ENCODE measurements at places on chromosomes 12 and 14. TPM values are rescaled to one million over a fixed set of nuclear protein-coding genes. Genes with fewer than 3 reads are reported as not detected.

DNA sequence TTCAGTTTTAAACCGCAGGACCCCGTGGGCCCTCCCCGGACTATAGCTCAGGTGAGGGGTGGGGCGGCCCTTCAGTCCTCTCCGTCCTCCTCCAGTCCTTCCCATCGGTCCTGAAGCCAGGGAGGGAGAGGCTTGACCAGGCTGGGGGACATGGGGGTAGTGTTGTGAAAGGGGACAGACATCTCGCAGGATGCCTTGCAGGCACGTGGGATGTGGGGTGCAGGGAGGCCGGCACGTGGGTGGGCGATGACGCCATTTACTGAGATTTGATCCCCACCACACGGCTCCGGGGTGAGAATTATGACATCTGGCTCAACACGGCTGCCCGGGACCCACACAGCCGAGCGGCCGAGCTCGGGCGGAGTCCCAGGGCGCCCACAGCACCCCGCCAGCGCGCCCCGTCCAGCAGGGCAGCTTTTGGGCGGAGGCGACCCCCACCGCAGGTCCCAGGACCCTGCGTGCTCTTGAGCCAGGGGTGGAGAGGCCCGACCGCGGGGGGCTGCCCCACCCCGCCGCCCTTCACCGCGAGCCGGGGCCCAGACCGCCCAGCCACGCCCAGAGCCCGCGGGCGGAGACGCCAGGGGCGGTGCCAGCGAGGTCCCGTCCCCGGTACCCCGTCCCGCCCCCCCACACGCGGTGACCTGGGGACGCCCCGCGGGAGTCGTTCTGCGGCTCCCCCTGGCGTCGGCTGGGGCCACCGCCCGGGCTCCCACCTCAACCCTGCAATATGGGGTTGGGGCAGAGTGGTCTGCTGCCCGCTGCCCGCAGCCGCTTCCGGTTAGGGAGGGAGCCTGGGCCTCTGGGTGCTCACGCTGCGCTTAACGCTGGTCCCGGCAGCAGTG, 3.3 kb upstream of the EXOC3L4 start:
- no peak for DNase-seq

DNA sequence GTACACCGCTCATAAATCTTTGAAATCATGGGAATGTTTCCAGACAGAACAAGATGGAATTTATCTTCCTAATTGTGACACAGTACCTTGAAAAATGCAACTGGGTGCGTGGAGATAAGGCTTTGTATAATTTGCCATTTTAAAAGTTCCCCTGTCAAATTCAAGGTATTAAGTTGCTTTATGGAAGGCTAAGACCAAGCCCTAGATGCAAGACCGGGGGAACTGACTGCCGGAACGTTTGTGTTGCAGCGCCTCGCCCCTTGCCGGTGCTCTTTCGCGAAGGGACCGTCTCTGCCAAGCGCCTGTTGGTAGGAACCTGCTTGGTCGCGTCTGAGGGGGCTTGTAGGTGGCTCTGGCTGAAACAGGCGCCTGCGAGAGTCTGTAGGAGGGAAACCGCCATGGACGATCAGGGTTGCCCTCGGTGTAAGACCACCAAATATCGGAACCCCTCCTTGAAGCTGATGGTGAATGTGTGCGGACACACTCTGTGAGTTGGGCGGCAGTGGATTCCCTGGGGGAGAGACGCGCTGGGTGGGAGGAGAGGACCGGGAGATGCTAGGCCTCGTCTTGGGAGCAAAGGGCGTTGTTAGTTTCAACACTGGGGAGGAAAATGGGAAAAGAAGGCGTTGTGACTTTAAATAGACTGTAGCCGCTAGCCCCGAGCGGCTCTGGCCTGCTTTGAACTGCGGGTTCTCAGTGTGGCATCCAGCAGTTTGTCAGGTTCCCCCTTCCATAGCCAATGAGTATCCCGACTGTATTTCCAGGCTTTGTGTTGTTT, at the start of gene MNAT1:
Gene MNAT1, plus strand, starts transcription at position 297 of the 778 bp plus-strand sequence. Its CDS starts 102 bp downstream, at position 399.
- peak; percentile 84 for DNase-seq

GRCh38 chr12:108017472-108018057, 111.5 kb upstream of the WSCD2 start:
- no peak for DNase-seq

DNA sequence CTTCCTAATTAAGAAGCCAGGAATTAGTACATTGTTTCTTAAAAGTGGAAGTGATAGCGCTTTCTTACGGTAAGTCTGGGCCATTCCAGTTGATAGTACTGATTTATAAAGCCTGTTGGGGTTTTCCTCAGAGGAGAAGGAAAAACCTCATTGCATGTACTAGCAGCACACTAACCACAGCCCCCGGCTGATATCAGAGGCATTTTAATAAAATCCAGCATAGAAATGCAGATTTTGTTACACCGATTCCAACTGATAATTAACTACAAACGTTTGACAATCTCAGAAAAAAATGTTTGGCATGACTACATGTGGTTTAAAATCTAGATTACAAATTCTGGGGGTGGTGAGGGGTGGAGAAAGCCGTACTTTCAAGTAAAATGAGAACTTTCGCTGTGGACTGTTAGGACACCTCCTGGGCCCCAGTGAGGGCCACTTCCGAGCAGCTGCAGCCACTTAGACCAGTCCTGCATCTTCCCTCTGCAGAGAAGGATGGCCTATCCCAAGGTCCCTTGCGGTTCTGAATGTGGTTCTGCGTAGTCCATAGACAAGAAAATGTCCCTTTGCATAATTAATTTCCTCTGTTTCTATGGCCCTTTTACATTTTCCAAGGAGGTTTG, 374.4 kb downstream of the NUAK1 start:
- DNase-seq = no peak

GRCh38 chr12:121326996-121327674, 25.1 kb downstream of the ANAPC5 start:
- no peak for DNase-seq

Gene TSHR
- not detected for total RNA-seq

Gene GPRC5D
- not detected for total RNA-seq

DNA sequence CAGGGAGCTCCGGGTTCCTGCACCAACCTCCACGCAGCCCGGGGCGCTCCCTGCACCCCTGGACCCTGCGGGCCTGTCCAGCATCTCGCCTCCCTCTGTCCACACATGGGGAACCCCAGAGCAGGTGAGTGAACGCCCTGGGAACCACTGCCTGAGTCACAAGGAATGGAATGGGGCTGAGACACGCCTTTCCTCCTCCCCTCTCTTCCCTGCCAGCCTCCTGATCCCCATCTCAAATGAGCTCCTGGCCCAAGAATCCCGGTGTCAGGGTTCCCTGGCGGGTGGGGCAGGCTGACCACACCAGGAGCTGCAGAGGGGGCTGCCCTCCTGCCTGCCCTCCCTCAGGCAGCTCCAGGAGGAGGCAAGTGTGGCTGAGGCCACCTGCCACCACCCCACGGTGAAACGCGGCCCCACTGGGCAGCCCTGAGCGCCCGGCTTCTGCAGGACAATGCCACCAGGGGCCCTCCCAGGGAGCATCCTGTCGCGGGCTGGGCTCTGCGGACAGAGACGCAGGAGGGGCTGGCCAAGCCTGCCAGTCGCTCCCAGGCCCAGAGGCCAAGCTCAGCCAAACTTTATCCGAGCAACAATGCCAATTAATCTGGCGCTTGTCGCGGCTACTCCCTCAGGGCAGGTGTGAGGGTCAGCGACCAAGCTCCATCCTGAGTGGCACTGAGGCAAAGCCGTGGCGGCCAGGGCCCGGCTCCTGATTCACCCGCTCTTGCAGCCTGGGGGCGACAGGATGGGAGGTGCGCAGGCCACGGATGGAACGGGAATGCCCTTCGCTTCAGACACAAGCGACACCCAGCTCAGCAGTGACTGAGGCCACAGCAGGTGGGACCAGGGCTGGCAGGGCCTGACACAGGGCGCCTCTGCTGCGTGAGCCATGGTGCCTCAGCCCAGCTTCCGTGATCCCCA, 44.3 kb downstream of the GALNT9 start:
- DNase-seq = no peak

- no peak for DNase-seq
Measured at GRCh38 chr12:41264281-41264680, 76.2 kb downstream of the PDZRN4 start.

DNA sequence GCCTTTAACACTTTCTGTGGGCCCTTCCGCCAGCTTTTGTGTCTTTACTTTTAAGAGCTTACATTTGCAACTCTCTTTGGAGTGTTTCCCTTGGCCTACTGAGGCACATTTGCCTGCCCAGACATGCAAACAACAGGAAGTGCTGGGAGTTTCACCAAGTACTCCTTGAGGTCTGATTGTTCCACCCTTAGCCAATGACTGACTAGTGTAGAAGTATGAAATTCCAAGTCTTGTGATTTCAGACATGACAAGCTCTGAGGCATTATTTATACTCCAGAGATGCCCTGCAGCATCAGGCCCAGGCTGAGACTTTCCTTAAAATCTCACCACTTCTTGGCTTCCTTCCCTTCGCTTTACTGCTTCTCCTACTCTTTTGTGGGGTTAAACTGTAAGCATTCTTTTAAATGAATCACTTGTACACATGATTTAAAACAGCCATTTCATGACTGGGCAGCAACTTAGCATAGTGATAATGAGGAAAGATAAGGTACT, 174.1 kb downstream of the SLC6A15 start:
- DNase-seq = no peak

Gene FKBP11
- 5.5 TPM for total RNA-seq

Gene NPC2
- total RNA-seq = 116 TPM

Gene FGF23
- total RNA-seq = 0.46 TPM

GRCh38 chr12:67884596-67884995, 104.7 kb upstream of the IFNG-AS1 start:
- DNase-seq = no peak

Gene UNC79
- total RNA-seq = 0.51 TPM

GRCh38 chr12:91562476-91562875, 379.9 kb upstream of the DCN start:
- no peak for DNase-seq

GRCh38 chr14:58898655-58899316, 261.0 kb downstream of the DACT1 start:
- no peak for DNase-seq

DNA sequence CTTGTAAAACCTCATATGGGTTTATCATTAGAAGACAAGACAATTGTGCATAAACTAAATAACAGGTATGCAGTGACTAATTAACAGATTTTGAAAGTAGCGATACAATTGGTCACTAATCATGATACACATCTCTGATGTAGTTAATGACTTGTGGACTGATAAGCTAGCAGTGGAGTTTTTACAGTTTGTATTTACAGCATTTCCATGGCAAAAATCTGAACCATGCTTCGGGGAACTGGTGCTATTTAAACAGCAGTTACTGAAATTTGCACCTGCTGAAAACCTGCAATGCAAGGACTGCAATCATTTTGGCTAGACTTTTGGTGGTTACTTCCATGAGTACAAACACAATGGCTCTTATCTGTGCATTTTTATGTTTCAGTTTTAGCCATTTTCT, 471.2 kb downstream of the RERGL start:
- no peak for DNase-seq

GRCh38 chr14:65015391-65015790, 28.7 kb downstream of the FNTB start:
- no peak for DNase-seq

Gene FAM90A1
- not detected for total RNA-seq

DNA sequence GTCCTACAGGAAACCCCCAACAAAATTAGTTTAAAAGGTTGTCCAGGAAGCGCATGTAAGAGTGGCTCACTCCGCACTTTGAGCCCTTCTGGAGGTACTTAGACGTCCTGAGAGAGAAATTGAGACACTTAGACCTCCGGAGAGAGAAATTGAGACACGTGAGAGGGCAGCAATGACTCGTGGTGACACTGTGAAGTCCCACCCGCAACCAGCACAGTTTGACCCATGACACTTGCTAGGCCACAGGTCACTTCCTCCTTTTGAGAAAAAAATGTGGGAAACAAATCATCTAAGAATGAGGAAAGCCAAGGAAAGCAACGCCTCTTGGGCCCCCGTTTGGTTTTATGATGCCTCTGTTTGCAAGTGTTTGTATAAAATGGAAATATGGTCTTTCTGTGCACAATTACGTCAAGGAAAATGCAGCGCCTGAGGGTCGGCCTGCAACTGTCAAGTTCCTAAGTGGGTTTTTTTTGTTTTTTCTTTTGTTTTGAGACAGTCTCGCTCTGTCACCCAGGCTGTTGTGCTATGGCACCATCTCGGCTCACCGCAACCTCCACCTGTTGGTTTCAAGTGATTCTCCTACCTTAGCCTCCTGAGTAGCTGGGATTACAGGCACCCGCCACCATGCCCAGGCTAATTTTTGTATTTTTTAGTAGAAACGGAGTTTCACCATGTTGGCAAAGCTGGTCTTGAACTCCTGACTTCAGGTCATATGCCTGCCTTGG, 13.6 kb upstream of the CDCA4 start:
- DNase-seq = no peak

DNA sequence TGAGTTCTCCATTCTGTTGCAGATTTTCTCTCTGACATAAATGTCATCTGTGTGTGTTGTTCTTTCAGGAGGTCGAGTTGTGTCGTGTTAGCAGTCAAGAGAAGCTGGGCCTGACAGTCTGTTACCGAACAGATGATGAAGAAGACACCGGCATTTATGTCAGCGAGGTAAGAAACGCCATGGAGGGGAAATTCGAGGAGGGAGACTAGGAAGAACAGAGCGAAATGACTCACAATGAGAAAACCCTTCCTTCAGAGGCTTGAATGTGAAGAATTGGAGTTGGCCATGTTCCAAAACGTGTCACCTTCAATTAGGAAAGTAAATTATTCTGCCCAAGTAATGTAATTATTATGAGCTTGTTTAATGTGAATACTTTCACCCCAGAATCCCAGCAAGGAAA, 364.5 kb downstream of the PDZRN4 start:
- DNase-seq = no peak

Gene RTN1
- total RNA-seq = 0.97 TPM

DNA sequence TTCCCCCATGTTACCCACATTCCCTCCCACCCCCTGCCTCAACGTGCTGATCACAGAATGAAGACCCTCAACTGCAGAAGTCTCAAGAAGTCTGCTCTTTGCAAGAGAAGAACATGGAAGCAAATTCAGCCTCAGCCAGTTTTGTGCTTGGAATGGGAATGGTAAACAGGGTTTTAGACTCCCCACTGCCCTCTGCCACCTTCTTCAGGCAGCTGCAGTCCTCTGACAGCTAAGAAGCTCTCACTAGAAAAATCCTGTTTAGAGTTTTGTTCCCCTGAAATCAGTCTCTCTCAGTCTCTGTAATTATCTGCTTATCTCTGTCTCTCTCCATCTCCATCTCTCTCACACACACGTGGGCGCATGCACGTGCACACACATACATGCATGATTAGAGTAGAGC, 85.4 kb downstream of the CRACR2A start:
- no peak for DNase-seq

GRCh38 chr12:132323171-132324010, 6.0 kb downstream of the GALNT9 start:
- no peak for DNase-seq
